NCI-H1930 (cell line): ENCODE measurements at places on chromosomes 6 and 20.

GRCh38 chr20:44891826-44892225, 6.3 kb downstream of the YWHAB start:
- DNase-seq: no peak

DNA sequence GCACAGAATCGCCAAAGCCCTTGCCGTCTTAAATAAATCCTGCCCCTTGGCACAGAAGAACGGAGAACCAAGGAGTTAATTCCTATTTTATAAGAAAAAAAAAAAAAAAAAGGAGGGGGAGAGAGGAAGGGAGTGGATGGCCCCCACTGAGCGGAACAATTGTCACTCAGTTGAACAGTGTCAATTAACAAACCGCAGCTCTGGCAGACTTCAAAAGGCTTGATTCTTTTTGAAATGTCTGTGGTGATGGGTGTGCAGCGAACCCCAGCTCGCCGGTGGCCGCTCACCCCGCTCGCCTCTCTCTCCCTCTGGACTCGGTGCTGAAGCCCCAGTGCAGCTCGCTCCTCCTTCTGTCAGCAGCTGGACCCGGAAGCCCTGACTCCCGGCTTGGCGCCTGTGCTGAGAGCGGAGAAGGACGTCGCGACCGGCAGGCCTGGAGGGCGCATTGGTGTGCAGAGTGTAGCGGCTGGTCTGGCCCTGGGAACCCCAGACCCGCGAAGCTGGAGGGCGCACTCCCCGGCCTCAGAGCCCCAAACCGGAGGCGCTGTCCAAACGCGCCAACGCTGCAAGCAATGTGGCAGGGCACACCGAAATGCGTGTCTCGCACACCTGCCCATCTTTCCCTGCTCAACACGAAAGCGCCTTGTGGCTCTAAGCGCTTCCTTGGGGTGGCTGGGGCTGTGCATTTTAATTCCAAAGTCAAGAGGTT, 3.4 kb downstream of the LINC00237 start:
- DNase-seq: no peak

DNA sequence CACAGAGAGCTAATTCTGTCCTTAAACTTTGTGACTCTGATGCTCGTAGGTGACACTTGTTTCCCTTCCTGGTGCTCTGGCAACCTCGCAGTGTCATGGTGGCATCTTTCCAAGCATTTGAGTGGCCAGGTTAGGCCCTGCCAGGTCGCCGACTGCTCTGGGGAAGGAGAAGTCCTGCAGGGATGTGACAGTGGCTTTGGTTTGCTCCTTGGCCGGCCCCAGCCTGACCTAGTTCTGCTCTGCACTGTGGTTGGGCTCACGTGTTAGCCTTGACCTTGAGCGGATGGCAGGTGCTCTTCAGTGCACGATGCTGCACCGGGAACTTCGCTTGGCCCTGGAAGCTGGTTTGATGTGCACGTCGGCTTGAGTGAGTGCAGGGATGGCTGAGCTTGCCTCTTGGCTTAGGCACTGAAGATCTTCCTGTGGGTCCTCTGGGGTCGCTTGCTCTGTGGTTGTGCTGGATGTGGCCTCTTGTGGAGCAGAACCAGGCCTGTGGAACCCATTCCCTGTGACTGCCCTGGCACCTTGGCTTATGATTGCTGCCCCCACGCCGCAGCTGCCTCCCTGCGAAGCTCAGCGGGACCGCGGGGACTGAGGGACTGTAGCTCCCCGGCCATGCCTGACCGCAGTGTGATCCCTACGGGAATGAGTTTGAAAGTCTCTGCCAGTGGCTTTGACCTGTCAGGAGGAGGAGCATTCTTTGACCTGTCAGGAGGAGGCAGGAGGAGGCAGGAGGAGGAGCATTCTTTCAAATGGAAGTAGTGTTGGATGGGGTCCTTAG, 8.7 kb downstream of the OSBPL2 start:
- DNase-seq: no peak

DNA sequence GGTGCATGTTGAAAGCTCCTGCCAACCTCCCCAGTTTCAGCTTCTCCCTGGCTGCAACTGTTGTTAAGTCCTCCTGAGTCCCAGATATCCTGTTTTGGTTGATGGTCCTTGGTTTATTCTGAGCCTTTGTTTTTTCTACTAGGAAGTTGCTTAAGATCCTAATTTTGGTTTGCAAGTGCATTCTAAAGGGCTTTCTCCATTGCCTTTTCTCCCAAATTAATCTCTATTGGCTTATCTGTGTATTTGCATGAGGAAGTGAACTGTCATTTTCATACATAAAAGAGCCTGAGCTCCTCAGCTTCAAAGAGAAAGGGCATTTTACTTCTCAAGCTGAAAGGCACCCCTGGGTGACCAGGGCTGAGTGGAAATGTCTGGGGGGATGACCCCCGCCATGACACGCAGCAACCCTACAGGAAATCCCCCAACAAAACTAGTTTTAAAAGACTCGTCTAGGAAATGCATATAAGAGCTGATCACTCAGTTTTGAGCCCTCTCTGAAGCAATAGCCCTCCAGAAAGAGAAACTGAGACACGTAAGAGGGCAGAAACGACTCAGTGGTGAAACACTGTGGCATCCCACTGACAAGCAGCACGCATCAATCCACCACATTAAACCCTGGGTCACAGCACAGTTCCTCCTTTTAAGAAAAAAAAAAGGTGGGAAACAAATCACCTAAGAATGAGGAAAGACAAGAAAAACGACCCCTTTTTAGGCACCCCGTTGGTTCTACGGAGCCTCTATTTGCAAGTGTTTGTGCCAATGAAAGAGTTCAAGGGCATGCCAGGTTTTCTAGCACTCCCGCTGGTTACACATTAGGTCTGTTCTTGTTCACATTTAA, 140.9 kb downstream of the THBS2 start:
- DNase-seq: no peak

- DNase-seq: no peak
Observed at GRCh38 chr6:389622-390021, 1.9 kb upstream of the IRF4 start.

- no peak for DNase-seq
Observed at GRCh38 chr6:63672582-63673129, 37.1 kb downstream of the PHF3 start.

- DNase-seq: no peak
Observed at GRCh38 chr6:96065213-96065612, 49.4 kb downstream of the FUT9 start.

DNA sequence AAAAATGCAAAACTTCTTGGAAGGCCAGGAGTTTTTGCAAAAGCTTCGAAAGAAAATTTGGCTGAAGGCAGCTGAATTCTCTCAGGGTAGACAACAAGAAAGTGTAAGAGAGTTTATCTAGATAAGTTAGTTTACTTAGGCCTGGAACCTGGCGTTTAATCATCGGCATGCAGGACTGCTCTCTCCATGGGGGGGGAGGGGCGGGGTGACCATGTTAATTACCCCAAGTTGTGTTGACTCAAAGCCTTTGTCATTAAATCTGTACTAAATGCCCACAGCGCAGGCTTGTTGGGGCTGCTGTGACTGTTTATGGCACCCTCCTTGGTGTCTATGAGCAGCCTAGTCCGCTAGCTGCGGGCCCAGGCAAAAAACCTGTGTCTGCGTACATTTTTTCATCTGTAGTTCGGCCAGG, 20.1 kb upstream of the ZNF451 start:
- no peak for DNase-seq

- DNase-seq: no peak
Observed at GRCh38 chr6:145055567-145055966, 679.8 kb downstream of the EPM2A start.

DNA sequence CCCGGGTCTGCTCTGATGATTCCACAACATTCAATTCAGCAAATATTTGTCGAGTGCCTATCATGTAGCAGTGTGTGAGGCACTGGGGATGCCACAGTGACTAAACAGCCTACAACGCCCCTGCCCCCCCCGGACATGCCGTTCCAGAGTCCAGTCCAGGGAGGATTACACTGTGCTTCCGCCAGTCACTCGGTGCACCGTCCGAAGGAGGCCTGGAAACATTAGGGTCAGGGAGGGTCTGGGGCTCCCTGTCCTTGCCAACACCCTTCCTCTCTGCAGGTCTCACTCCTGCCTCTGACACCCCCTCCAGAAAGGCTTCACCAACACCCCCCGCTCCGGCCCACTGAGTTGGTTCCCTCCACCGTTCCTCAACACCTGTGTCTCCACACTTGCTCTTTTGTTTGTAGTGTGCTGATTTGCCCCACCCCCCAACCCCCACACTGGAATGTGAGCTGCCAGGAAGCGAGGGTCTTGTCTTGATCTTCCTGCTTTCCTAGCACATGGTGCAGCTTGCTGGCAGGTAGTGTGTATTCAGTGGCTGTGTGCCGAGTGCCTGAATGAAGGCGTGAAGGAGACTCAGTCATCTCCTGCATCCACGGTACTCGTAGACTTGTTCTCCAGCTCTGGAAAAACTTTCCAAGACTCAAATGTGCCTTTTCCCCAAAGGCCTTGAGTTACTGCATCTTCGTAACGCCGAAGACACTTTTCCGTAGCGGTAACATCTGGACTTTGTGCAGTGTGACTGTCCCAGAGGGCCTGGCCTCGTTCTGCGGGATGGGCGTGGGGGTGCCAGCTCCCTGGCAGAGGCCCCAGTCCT, 150.4 kb downstream of the ZDHHC14 start:
- DNase-seq: no peak

- no peak for DNase-seq
Observed at GRCh38 chr20:20549267-20549612, 163.2 kb downstream of the RALGAPA2 start.

- no peak for DNase-seq
Observed at GRCh38 chr6:36269834-36270705, at the start of gene PNPLA1. Gene PNPLA1 (plus strand): TSS chr6:36270060. CDS start chr6:36270460, 400 bp downstream.

GRCh38 chr6:137900815-137901214, 33.8 kb downstream of the TNFAIP3 start:
- DNase-seq: no peak

- no peak for DNase-seq
Observed at GRCh38 chr6:31575952-31576685, 754 bp downstream of the TNF start.

- DNase-seq: no peak
Observed at GRCh38 chr6:130381459-130382380, 15.9 kb downstream of the TMEM200A start.

DNA sequence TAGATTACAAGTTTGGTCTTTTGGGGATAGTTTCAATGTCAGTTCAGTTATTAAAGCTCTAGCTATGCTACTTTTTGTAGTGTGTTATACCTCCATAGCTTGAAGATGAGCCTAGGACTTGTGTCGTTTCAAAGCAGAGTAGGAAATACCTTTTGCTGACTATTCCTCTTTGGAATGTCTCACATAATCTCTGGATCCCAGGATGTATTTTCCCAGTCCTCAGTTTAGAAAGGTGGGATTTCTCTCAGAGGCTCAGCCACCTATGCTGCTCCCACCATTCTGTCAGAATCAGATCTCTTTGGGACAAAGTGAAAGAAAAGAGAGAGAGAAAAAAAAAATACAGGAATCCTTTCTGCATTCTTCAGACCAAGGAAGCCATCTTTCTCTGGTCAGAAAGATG, 567.5 kb upstream of the IMPG1 start:
- no peak for DNase-seq

- DNase-seq: no peak
Observed at GRCh38 chr20:528923-529604, 14.5 kb downstream of the CSNK2A1 start.

GRCh38 chr6:144696610-144697368, 411.7 kb downstream of the UTRN start:
- DNase-seq: no peak

- no peak for DNase-seq
Observed at GRCh38 chr20:13515796-13516558, 122.8 kb downstream of the TASP1 start.

DNA sequence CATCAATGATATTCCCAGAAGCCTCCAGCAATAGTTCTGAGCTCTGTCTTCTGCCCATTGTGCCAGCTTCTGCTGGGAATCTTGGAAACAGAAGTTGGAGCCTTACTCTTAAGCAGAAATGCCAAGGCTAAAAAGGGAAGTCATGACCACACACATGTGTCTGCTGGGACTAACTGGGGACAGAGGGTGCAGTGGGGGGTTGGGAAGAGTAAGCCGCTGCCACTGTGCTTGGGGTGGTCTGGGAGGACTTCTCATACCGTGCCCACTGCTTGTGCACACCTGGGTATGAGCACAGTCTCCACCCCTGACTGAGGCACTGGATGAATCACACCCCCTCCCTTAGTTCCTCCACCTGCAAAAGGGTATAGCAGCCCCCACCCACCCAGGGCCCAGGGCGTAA, 90.7 kb downstream of the CDC5L start:
- no peak for DNase-seq

DNA sequence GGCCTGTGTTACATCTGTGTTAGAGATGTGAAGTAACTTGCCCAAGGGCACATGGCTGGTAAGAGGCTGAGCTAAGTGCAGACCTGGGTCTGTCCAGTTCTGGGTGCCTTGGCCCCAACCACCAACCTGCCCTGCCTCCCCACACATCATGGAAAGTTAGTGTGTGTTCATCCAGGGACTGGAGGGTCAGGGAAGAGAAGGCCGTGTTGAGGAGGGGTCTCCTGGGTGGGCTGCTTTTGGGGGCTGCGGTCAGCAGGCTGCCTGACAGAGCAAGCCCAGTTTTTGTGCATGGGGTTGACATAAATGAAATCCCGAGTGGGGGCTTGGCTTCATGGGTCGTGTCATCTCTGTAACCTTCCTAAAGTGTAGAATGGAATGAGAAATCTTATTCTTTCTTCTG, 10.9 kb downstream of the PYGB start:
- DNase-seq: no peak

- no peak for DNase-seq
Observed at GRCh38 chr6:134429861-134430380, 112.0 kb upstream of the SGK1 start.

DNA sequence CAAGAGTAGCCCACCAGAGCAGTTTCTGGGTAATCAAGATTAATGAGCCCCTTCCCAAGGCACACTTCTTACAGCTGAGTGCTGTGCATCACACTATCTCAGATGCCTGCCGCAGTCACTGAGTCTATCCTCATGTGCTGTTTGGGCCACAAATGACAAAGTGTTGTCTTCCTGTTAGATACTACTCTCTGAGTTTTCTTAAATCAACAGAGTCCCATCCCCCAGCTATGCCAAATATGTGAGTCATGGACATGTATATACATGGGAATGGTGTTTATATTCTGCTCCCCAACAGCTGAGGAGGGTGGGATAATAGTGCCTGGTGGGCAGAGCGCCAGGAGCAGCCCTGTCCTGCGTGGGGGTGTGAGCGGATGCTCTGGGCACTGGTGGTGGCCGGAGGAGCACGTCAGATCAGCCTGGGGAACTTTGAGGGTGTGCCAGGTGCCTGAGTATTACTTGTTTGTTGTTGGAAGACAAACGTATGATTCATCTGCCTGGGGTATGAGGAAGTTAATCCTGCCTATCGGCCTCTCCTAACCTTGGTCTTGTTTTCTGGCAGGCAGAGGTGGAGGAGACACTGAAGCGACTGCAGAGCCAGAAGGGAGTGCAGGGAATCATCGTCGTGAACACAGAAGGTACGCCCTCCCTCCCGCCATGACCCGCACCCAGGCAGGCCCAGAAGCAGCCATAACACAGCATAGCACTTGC, 9.6 kb downstream of the DYNLRB1 start:
- DNase-seq: no peak

DNA sequence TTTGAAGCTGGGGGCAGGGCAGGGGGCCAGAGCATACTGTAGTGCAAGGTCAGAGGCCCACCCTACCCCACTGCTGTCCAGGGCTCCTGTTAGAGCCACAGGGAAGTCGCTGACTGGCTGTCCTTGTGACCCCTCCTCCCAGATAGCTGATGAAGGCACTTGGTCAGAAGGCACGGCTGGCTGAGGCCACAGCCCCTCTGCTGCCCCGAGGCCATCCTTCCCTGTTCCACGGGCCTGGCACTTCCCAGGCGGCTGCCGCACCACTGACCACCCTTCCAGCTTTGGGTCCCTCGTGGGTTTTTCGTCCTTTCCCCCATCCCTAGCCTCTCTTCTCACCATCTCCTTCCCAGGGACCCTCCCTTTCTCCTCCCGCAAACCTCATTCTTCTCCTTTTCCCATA, 9.2 kb upstream of the EMILIN3 start:
- no peak for DNase-seq
